ENCODE measurements at places on chromosomes 16 and 17. TPM values are rescaled to one million over a fixed set of nuclear protein-coding genes. Genes with fewer than 3 reads are reported as not detected.
A peak's percentile ranks its signal among the peaks of the same experiment; 100 is the strongest.

- DNase-seq = no peak
- no peaks in the 10 kb centered on the region for H3K4me1 ChIP-seq
- no peak overlapping the region for H3K4me3 ChIP-seq
- no peak overlapping the region for H3K27ac ChIP-seq
- H3K27me3 ChIP-seq = no peaks in the 10 kb centered on the region
Observed at GRCh38 chr16:69871708-69872107, 79.4 kb upstream of the CLEC18A start.

DNA sequence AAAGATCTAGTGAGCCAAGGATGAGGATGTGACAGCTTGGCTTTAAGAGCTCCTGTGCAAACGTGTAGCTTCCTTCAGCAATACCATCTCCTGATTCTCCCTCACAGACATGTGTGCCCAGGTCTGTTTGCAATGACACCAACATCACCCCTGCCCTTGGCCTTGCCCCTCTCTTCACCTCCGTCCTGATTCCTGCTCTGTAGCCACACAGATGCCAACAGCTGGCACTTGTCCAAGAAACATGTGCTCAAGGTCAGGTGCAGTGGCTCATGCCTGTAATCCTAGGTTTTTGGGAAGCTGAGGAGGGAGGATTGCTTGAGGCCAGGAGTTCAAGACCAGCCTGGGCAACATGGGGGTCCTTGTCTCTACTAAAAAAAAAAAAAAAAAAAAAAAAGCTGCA, 103.8 kb upstream of the CRHR1 start:
- H3K27me3 ChIP-seq = peaks cover 3% of the 10 kb centered on the region
- no peak overlapping the region for H3K4me3 ChIP-seq
- H3K36me3 ChIP-seq = no peaks in the 10 kb centered on the region
- H3K27ac ChIP-seq = no peak overlapping the region

GRCh38 chr16:88781140-88782077, 3.6 kb downstream of the PIEZO1 start:
- peak overlapping the region; percentile 95 for H3K27ac ChIP-seq
- DNase-seq = peak; percentile 84
- H3K36me3 ChIP-seq = no peaks in the 10 kb centered on the region
- H3K27me3 ChIP-seq = no peaks in the 10 kb centered on the region
- peaks cover 46% of the 10 kb centered on the region for H3K4me1 ChIP-seq
- H3K4me3 ChIP-seq = peak overlapping the region; percentile 65

DNA sequence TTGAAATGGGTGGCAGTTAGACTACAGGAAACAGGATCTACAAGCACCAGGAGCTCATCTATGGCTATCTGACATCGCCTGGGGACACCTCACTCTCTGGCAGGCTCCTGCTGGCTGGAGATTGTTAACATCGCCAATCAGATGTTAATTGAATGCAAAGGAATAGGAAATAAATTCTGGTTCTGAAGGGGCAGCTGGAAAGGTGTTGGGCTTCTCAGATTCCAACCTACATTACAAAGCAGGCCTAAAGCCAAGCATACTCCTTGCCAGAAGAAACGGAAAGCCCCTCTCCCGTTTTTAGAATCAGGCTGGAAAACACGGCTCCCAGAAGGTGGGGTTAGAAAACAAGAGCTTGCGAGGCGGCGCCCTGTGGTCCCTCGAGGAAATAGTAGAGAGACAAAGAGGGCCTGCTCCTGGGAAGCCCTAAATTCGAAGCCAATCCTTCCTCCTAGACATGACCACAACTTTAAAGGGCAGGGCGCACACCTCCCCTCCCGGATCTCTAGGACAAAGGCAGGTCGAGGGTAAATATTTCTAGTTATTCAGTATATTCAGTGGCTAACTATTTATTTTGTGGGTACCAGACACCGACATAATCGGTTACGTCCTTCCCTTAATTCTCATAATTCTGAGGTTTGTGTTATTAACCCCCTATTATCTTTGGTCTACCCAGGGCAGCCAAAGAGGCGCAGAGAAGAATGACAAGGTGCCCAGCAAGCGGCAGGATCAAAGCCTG, 763 bp upstream of the TOM1L1 start:
- H3K27me3 ChIP-seq = peaks cover 42% of the 10 kb centered on the region
- H3K4me3 ChIP-seq = peak overlapping the region; percentile 42
- H3K27ac ChIP-seq = no peak overlapping the region
- H3K4me1 ChIP-seq = peaks cover 8% of the 10 kb centered on the region

DNA sequence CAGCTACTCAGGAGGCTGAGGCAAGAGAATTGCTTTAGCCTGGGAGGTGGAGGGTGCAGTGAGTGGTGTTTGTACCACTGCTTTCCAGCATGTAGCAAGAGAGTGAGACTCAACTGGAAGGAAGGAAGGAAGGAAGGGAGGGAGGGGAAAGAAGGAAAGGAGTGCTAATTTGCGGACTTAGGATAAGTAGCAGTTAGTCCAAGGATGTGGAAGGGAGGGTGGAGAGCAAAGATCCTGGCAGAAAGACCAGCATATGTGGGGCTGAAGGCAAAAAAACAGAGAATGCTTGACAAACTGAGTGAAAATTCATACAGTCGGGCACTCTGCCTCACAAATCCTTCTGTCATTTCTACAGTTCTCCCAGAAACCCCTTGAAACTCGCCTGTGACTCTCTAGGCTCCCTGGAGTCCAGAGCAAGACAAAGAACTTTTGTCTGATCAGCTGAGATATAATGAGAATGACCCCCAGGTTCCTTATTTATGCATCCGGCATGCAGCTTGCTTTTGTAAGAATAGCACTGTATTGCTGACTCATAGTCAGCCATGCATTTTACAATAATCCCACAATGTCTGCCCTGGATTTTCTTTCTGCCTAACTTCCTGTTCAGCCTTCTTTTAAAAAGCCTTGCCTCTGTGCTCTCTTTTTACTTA, 31.5 kb downstream of the CDK5RAP3 start:
- peaks cover 7% of the 10 kb centered on the region for H3K27me3 ChIP-seq
- H3K4me1 ChIP-seq = peaks cover 4% of the 10 kb centered on the region
- DNase-seq = no peak

GRCh38 chr17:58172369-58173071, 5.7 kb downstream of the OR4D2 start:
- no peak overlapping the region for H3K4me3 ChIP-seq
- DNase-seq = peak; percentile 70
- no peak overlapping the region for H3K27ac ChIP-seq
- no peaks in the 10 kb centered on the region for H3K27me3 ChIP-seq
- peaks cover 33% of the 10 kb centered on the region for H3K4me1 ChIP-seq

- DNase-seq = peak; percentile 25
- no peaks in the 10 kb centered on the region for H3K36me3 ChIP-seq
- H3K27me3 ChIP-seq = no peaks in the 10 kb centered on the region
Observed at GRCh38 chr17:8832711-8833352, 33.7 kb upstream of the MFSD6L start.

- H3K4me1 ChIP-seq = peaks cover 23% of the 10 kb centered on the region
- no peak for DNase-seq
- H3K27me3 ChIP-seq = no peaks in the 10 kb centered on the region
Observed at GRCh38 chr17:58215685-58216084, 3.4 kb downstream of the MKS1 start.

- peaks cover 3% of the 10 kb centered on the region for H3K4me1 ChIP-seq
- no peaks in the 10 kb centered on the region for H3K36me3 ChIP-seq
- H3K27ac ChIP-seq = no peak overlapping the region
- no peak for DNase-seq
- no peak overlapping the region for H3K4me3 ChIP-seq
Observed at GRCh38 chr17:74850310-74850709, 9.4 kb downstream of the GRIN2C start.

DNA sequence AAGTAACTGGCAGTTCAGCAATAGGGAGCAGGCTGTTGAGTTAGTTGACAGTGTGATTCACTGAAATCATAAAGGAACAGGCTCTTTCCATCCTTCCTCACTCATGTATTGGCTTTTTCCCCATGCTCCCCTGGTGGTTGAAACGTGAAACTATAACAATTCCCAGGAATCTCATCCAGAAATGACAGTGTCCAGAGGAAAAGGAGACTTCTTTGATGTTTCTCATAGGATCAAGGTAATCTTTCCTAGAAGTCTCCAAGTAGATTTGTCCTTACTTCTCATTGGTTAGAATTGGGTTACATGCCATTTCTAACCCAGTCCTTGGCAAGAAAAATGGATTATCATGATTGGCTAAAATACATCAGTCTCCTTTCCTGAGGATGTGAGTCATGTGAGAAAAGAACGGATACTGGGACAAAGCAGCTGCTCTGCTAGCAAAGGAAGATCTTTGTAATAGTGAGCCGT, 14.4 kb downstream of the TTC19 start:
- no peak overlapping the region for H3K27ac ChIP-seq
- H3K4me3 ChIP-seq = no peak overlapping the region
- no peaks in the 10 kb centered on the region for H3K27me3 ChIP-seq
- peaks cover 30% of the 10 kb centered on the region for H3K36me3 ChIP-seq

DNA sequence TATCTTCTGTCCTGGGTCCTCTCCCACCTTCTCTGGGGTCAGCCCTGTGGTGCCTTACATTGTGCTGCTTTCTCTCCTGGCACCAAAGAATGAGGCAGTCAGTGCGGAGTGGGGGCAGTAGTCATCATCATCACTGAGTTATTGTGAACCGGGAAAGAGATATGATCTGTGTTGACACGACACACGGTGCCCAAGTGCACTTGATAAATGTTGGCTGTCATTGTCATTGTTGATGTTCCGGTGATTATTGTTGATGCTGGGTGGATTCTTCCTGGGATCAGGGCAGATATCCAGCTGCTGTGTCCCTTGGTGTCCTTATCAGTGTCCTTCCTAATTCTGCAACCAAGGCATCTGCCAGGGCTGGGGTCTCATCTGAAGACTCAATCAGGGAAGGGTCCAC, 121.7 kb downstream of the ABCC6 start:
- DNase-seq = no peak
- no peaks in the 10 kb centered on the region for H3K27me3 ChIP-seq
- H3K27ac ChIP-seq = no peak overlapping the region
- H3K4me3 ChIP-seq = no peak overlapping the region
- H3K36me3 ChIP-seq = peaks cover 49% of the 10 kb centered on the region
- no peaks in the 10 kb centered on the region for H3K4me1 ChIP-seq

- H3K27ac ChIP-seq = no peak overlapping the region
- H3K27me3 ChIP-seq = no peaks in the 10 kb centered on the region
- H3K4me3 ChIP-seq = no peak overlapping the region
Observed at GRCh38 chr17:67555855-67556254, 161.9 kb upstream of the NOL11 start.

DNA sequence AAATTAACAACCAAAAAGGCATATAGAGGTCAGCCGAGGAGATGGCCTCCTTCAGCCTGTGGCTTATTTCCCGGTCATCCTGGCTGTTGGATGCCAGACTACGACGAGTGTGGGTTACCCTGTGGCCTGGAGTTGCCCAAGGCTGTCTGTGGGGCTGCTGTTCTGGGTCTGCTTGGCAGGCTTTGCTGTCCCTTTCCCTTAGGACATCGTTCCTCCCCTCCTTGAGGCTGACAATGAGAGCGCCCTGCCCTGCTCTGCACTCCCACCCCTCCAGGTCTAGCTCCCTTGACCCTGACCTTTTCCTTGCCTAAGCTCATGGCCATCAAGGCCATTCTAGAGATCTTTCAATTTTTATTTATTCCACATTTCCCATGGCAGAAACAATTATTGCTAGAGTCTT, 1.9 kb upstream of the CBFB start:
- H3K4me1 ChIP-seq = peaks cover 28% of the 10 kb centered on the region
- DNase-seq = no peak
- peak overlapping the region; percentile 53 for H3K27ac ChIP-seq
- no peaks in the 10 kb centered on the region for H3K27me3 ChIP-seq
- H3K36me3 ChIP-seq = peaks cover 13% of the 10 kb centered on the region

DNA sequence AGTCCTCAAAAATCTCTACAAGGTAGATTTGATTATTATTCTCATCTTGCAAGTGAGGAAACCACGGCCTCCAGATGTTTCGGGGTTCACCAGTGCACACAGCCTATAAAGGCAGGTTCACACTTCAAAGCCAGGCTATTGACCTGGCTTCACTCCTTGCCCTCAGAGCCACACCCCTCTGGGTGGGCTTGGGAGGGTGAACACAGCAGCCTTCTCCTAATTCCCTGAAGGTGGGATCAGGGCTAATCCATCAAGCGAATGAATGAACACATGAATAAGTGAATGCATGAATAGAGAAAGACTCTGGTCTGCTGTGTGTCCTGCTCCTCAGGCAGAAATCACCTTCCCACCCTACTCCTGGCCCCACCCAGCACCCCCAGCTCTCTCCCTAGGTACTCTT, 139.0 kb downstream of the CYLD start:
- H3K36me3 ChIP-seq = no peaks in the 10 kb centered on the region
- no peak for DNase-seq
- no peak overlapping the region for H3K27ac ChIP-seq

GRCh38 chr17:8062807-8063483, 24.1 kb downstream of the ALOX15B start:
- H3K27ac ChIP-seq = no peak overlapping the region
- no peaks in the 10 kb centered on the region for H3K36me3 ChIP-seq
- no peak overlapping the region for H3K4me3 ChIP-seq
- H3K27me3 ChIP-seq = peaks cover 58% of the 10 kb centered on the region
- DNase-seq = no peak
- no peaks in the 10 kb centered on the region for H3K4me1 ChIP-seq

- DNase-seq = no peak
- H3K4me1 ChIP-seq = no peaks in the 10 kb centered on the region
- H3K27me3 ChIP-seq = no peaks in the 10 kb centered on the region
- H3K27ac ChIP-seq = no peak overlapping the region
Observed at GRCh38 chr16:8736123-8736668, 61.2 kb downstream of the TMEM186 start.

DNA sequence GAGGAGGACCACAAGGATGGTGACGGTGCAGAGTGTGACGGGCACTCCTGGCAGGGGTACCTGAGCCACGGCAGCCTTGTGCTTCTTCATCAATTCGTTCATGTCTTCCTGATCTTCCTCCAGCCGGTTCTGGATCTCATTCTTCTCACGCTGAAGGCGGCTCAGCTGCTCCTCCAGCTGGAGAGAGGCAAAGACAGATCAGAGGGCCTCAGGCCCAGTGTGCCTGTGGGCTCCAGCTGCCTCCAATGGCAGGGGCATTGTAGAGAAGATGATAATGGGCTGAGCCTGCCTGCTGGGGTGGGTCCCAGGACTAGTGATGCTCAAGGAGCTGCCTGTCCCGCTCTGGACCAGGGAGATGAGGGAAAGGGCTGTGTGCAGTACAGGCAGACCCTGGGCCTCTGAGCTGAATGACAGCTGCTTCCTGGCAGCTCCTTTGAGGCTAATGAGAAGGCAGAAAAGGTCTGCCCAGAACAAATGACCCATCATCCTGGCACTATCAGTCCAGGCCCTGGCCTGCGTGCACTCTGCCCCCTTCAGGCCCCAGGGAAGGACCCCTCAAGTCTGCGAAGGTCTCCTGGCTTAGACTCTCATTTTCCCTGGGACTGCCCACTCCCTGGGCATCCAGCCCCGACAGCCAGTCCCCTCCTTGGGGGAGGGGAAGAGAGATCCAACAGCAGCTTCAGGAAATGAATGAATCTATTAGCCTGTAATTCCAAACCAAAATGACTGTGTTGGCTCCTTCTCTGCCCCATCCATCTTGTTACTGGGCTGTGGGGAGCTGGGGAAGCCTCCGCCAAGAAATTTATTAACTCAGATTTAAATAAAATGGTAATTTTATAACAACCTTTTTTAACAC, 48.0 kb downstream of the PIPOX start:
- no peaks in the 10 kb centered on the region for H3K27me3 ChIP-seq
- DNase-seq = no peak
- no peak overlapping the region for H3K27ac ChIP-seq

- H3K36me3 ChIP-seq = no peaks in the 10 kb centered on the region
- DNase-seq = no peak
- H3K4me1 ChIP-seq = peaks cover 2% of the 10 kb centered on the region
Observed at GRCh38 chr17:72955391-72956140, 136.9 kb downstream of the SLC39A11 start.

The SLC52A1 gene
- 0.12 TPM for total RNA-seq

The FOXC2 gene
- total RNA-seq = not detected

The KRT27 gene
- total RNA-seq = not detected

The ANKFN1 gene
- total RNA-seq = not detected

The PLA2G10 gene
- total RNA-seq = not detected

The RCVRN gene
- not detected for total RNA-seq

The DRC7 gene
- total RNA-seq = not detected

The C17orf78 gene
- not detected for total RNA-seq

The PTGES3L gene
- 0.57 TPM for total RNA-seq

All from activated naive CD4-positive, alpha-beta T cell treated with anti-CD3 and anti-CD28 coated beads for 36 hours (primary cell).